ENCODE measurements at places on chromosomes 3 and 15.
A peak's percentile ranks its signal among the peaks of the same experiment; 100 is the strongest.

GRCh38 chr3:72287956-72288355 lies 503.0 kb upstream of the PROK2 start:
- no peak for DNase-seq

DNA sequence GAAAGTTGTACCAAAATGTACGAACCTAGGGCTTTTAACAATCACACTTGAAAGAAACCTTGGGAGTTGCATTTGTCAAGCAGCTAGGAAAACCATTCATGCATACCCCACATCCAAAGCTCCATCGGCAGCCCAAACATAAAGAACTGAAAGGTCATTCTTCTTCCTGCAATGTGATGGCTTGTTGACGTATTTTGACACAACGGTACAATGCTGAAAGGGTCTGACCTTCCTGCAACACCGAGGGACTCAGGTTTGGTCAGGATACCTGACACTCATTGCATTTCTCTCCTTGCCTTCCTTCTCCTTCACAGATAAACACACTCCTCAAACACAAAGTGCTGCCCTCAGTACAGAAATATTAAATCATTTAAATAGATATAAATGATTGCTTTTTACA lies 145.5 kb downstream of the CDIN1 start:
- no peak for DNase-seq

DNA sequence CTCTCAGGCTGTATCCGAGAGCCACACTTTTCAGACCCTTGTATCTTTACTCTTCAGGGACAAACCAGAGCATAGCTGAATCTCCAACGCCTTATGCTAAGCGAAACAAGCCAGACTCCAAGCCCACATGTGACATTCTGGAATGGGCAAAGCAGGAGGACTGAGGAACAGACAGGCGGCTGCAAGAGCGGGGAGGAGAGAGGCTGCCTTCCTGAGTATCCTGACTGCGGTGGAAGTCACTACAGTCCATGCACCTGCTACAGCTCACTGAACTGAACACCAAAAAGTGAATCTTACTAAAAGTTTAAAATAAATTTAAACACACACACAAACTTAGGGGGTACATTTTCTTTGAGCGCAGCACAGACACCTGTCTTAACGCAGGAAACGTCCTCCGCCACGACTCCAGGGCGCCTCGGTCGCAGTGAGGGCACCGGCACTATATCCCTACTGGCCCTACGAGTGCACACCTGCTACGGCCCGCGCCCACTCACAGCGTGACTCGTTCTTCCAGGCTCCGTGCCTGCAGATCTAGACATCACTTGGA lies 1.4 kb downstream of the CYFIP1 start:
- DNase-seq, result no peak

DNA sequence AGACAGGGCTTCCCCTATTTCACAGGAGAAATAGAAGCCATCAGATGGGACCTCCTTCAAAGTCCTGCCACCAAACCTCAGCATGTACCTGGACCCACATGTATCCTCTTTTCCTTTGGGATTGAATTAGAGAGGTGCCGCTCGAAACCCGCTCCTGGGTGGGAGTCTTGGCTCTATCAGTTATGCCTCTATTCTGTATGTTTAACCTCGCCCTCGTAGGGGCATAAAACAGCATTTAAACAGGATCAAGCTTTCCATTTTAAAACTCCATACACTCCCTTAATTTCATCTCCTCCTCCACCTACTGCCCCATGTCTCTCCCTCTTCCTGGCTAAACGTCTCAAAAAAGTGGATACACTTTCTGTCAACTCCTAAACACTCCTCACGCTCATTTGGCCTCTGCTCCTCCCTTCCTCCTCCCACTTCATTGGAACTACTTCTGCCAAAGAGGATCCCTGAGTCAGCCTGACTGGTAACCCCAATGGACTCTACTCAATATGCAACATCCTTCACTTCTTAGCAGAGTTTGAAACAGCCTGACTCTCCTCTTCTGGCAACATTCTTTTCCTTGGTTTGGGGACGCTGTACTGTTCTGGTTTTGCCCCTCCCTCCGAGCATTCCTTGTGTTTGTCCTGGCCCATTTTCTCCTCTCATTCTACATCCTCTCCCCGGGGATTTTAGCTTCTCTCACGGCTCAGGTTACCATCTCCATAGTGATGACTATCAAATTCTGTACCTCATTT lies 23.0 kb upstream of the MUC20 start:
- DNase-seq, result no peak

DNA sequence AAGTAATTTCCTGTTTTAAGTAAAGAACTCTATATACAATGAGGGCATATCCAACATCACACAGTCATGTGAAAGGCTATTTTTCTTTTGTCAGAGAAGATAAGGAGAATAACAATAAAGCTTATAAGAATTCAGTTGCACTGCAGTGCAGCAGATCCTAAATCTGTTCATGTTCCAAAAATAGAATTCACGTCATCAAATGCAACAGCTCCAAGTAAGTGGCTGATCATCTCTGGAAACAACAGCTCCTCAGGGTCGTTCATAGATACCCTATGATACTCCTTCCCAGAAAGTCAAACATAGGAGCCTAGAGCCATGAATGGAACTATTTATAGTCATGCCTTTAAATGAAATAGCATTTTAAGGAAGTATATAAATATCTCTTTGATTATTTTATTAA lies 100.2 kb downstream of the FMN1 start:
- DNase-seq, result no peak

- no peak for DNase-seq
Observed at GRCh38 chr15:78988361-78988911, 43.6 kb upstream of the CTSH start.

DNA sequence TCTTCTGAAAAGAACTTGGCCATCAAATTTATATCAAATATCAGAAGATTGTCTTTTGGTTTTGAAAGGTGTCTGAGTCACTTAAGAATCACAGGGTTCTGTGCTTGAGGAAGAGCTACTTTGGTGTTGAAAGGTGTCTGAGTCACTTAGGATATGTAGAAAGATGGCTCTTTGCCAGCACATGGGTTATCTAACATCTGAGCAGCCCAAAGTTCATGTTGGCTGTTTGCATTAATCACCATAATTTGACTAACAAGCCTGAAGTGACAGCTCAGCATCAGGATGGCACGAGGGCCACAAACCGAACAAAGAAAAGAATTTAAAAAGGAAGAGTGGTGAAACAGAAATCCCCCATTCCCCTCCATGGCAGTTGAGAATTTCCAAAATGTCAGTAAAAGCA lies 190.5 kb upstream of the CMC1 start:
- no peak for DNase-seq

- DNase-seq, result no peak
Observed at GRCh38 chr3:175094344-175094743, 235.2 kb downstream of the NAALADL2 start.

GRCh38 chr3:156787926-156788663 lies 38.1 kb upstream of the LEKR1 start:
- DNase-seq, result no peak

DNA sequence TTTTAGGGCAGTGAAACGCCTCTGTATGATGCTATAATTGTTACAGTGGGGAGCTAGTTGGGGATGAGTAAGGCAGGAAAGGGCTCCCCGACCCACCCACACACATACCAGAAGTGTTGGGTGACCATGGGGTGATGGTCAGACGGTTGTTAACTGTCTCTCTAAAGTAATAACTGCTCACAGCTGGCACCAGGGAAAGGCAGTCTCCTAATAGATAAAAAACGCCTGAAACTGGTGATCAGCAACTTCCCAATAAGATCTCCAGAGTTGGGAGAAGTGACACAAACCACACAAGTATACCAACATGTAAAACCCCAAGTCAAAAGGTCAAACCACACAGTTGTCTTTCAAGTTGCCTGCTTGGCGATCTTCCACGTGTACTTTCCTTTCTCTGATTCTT lies 346.5 kb upstream of the CNTN4 start:
- DNase-seq, result no peak

DNA sequence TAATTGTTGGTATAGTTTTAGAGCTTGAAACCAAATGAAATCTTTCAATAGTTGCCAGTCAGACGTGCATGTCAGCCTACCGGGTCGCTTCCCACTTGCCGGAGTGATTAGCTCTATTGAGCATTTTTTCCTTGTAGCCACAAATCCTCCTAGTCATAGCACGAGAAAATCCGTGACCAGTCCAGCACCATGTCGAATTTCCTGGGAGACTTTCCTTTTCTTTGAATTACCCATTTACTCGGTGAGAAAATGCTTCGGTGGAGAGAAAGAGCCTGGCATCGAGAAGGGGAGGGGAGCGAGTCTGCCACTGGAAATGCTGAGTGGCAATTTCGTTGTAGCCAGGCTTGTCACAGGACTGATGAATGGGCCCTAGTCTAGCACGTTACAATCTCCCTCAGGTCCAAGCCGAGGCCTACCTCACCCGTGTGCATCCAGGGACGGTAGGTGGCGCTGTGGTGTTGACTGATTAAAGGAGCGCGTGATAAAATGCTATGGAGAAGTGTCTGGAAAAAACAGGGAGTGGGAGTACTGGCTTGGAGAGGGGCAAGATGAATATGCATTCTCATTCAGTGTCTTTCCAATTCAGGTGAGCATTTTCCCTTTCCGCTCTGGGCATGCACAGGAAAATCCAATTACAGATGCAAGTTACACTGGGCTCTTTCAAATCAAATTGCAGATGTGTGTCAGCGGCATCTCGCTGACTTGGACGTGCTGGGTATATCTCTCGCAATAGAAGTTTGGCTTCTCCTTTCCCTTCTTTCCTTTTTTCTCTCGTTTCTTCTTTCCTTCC lies 238.8 kb downstream of the EDEM1 start:
- DNase-seq, result peak; percentile 42

GRCh38 chr3:150968341-150969035 lies 4.0 kb downstream of the CLRN1 start:
- DNase-seq, result no peak

DNA sequence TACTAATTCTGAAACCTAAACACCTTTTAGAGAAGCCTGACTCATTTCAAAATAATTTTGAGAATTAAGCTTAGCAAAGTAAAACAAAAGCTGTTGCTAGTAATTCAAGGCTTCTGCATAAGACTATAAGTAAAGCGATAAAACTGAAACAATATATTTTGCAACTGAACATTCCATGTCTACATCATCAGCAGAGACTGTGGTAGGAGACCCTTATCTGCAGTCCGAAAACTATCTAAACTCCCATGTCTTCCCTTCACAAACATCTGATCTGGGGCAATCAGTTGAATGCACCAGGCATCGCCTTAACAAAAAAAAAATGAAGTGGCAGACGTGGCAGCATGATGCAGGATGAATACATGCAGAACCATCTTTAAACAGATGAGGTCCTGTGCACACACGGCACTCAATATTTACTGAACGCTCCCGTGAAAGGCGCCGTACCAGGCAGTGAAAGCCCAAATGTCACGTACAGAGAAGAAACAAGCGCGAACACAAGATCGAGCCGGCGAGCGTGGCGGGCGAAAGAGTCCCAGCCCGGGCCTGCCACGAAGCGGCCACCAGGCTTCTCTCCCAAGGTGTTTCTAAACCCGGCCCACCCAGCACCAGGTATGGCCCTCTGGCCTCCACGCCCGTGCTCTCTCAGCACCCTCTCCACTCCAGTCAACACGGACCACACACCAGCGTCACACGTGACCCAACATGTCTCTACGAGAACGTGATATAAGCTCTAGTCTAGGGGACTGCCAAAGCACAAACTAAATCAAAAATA lies 63.0 kb downstream of the CHSY1 start:
- DNase-seq, result no peak

DNA sequence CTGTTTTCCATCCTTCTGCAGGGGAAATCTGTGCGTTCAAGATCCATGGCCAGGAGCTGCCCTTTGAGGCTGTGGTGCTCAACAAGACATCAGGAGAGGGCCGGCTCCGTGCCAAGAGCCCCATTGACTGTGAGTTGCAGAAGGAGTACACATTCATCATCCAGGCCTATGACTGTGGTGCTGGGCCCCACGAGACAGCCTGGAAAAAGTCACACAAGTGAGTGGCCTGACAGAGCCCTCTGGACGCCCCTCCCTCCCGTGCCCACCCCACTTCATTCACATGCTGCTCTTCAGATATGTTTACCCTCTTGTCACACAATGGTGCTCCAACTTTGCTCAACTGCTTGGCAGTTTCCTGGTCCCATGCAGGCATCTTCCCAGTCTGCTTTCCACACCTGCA lies 274.3 kb upstream of the TRIM42 start:
- no peak for DNase-seq

DNA sequence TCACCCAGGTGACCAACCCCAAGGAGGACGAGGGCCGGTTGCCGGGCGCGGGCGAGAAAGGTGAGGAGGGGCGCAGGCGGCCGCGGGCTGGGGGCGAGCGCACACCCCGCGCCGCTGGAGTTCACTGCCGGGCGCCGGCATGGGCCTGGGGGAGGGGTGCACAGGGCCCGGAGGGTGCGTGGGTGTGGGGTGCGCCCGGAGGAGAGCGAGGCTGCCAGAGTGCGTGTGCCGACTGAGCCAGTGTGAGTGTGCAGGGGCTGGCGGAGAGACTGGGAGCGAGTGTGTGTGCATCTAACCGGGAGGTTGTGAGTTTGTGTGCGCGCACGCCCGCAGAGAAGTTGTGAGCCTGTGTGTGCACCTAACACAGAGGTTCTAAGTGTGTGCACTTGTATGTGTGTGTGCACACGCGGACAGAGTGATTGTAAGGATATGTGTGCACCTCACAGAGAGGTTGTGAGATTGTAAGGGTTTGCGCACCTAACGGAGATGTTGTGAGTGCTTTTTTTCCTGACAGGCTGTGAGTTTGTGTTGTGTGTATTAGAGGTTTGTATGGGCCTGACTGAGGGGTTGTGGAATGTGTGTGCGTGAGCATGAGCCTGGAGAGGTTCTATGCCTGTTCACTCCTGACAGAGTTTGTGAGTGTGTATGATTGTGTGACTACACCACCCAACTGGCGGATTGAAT lies 681 bp downstream of the CTDSPL start:
- DNase-seq, result peak; percentile 55

DNA sequence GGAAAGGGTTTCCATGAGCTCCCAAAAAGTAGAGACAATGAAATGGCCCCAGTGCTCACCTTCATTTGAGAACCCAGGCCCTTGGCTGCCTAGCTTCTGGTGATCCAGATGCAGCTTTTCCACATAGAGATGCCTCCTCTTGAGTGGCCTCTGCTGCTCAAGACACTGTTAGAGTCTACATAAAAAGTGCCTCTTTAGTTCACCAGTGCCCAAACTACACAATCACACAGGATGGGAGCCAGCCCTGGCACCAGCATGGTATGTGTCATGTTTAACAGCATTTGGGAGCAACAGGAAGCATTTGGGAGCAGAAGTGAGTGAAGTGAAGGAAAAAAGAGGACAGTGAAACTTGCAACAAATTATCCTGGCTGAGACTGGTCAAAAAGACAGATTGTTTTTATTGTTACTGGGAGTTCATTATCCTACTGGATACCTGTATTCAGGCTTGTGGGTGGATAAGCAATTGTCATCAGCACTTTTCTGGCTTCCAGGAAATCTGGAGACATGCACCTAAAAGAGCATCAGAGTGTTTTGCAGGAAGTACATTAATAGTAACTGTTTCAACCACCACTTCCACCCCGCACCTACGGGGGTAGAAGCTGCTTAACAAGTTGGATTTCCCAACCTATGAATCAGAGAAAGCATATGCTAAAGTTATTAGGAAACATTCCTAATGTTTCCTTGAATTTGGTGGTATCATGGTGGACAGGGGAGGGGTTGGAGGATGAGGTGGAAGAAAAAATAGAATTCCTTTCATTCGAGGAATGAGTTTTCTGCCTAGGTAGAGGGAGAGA lies 416.2 kb downstream of the IGSF11 start:
- DNase-seq, result no peak

GRCh38 chr3:194610689-194611088 lies 22.5 kb downstream of the TMEM44 start:
- no peak for DNase-seq

GRCh38 chr3:115996420-115997108 lies 373.3 kb downstream of the GAP43 start:
- no peak for DNase-seq
